PC-3 (cell line): ENCODE measurements at places on chromosomes 1 and 21. TPM values are rescaled to one million over a fixed set of nuclear protein-coding genes. Genes with fewer than 3 reads are reported as not detected.

The FAM167B gene
- 1.3 and 1.6 TPM in 2 replicates for total RNA-seq

The PRAMEF25 gene
- total RNA-seq, result not detected in 2 replicates

DNA sequence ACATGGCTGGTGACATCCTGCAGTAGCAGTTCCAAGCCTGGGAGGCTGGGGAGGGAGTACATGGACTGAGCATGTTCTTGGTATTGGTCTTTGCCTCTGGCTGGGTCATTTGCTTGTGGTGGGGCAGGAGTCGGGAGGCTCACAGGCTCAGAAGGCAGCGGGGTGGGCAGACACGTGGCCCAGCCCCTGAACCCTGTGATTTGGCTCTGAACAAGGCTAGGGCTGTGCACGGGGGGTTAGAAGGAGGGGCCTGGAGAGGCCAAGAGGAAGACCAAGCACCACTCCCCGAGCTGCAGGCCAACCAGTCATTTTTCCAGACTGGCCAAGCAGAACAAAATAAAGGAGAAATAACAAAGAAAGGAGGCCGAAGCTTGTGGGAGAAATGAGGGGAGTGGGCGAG lies 9.7 kb upstream of the PRELP start:
- H3K4me1 ChIP-seq, result no peaks in the 10 kb centered on the region
- no peak overlapping the region for H3K27ac ChIP-seq
- H3K36me3 ChIP-seq, result no peaks in the 10 kb centered on the region
- no peak for DNase-seq
- H3K27me3 ChIP-seq, result peaks cover 3% of the 10 kb centered on the region; the same call in 1 of the 2 replicates

GRCh38 chr1:185849014-185849413 lies 114.8 kb downstream of the HMCN1 start:
- no peak for DNase-seq
- H3K27ac ChIP-seq, result no peak overlapping the region
- H3K4me1 ChIP-seq, result peaks cover 20% of the 10 kb centered on the region
- H3K27me3 ChIP-seq, result no peaks in the 10 kb centered on the region

GRCh38 chr1:21614419-21615115 lies 54.6 kb downstream of the RAP1GAP start:
- peaks cover 10% of the 10 kb centered on the region; the same call in 1 of the 2 replicates for H3K4me1 ChIP-seq
- 0 out of 2 replicates have a peak overlapping the region, but pooled peaks have one; percentile 6 for H3K27ac ChIP-seq
- H3K4me3 ChIP-seq, result no peak overlapping the region
- H3K27me3 ChIP-seq, result no peaks in the 10 kb centered on the region
- no peaks in the 10 kb centered on the region for H3K36me3 ChIP-seq

DNA sequence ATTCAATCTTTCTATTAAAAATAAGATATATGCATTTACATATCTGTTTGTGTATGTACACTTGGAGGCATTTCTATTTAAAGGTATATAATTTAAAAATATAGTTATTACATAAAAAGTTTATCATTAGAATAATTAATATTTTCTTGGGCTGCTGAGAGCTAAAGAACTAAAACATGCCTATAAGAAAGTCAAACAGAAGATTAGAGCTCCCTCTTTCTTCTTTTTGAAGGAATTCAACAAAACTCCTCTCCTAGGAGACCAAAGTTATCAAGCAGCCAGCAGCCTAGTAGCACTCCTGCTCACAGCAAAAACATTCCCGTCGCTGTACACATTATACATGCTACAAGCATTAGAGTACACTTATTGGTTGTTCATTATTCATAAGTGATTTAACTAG lies 216.4 kb downstream of the VAV3 start:
- no peaks in the 10 kb centered on the region for H3K36me3 ChIP-seq
- no peak overlapping the region for H3K27ac ChIP-seq
- peak; percentile 56 for DNase-seq

DNA sequence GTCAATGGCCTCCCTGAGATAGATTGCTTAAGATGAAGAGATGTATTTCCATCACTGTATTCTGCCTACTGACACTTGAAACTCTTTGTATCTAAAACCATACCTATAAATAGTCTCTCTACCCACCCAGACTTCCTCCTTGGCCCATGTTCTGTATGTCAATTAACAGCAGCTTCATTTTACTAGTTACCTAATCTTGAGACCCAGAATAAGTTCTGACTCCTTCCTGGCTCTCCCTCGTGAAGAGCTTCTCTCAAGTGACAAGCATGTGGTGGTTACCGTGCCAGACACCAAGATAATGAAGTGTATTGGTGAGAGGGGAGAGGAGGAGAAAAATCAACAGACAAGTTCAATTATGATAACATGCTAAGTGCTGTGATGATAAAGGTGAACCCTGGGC lies 128.8 kb upstream of the RAVER2 start:
- no peak for DNase-seq
- no peaks in the 10 kb centered on the region for H3K27me3 ChIP-seq
- H3K36me3 ChIP-seq, result no peaks in the 10 kb centered on the region
- peaks cover 4% of the 10 kb centered on the region; the same call in 1 of the 2 replicates for H3K4me1 ChIP-seq
- no peak overlapping the region for H3K27ac ChIP-seq

GRCh38 chr1:20476265-20477038 lies 9.6 kb downstream of the CAMK2N1 start:
- no peaks in the 10 kb centered on the region for H3K27me3 ChIP-seq
- H3K4me1 ChIP-seq, result peaks cover 41% of the 10 kb centered on the region
- H3K4me3 ChIP-seq, result peak overlapping the region; percentile 55
- no peaks in the 10 kb centered on the region for H3K36me3 ChIP-seq
- no peak overlapping the region for H3K27ac ChIP-seq

GRCh38 chr1:33997127-33998036 lies 133.5 kb downstream of the HMGB4 start:
- H3K27ac ChIP-seq, result no peak overlapping the region
- H3K36me3 ChIP-seq, result no peaks in the 10 kb centered on the region
- no peaks in the 10 kb centered on the region for H3K4me1 ChIP-seq
- H3K4me3 ChIP-seq, result no peak overlapping the region

The PAQR6 gene
- total RNA-seq, result 6.6 and 7.2 TPM in 2 replicates

DNA sequence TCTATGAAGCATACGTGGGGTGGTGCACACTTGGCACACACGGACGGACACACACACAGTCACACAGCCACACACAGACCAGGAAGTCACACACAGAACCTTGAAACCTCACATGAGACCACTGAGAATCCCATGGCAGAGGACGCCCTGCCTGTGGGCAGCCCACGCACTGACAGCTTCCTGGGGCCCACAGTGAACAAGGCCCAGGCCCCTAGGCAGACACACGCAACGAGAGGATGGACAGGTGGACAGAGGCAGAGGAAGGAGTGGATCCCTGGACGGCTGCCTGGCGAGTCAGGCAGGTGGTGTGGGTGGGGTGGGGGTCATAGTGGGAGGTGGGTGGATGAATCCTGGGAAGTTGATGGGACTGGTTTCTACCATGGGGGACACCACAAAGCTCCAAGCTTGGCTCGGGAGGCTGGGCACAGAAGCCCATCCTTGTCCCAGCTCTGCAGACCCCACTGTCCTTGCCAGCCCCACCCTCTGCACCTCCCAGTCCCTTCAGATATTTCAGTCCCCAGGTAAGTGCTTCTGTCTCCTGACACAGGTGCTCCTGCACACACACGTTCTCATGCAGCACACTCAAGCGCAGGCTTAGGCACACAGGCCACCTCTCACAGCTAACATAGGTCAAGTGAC lies 49.1 kb downstream of the WNT9A start:
- H3K27me3 ChIP-seq, result no peaks in the 10 kb centered on the region
- no peak overlapping the region for H3K27ac ChIP-seq
- no peaks in the 10 kb centered on the region for H3K36me3 ChIP-seq
- H3K4me1 ChIP-seq, result no peaks in the 10 kb centered on the region

- H3K4me1 ChIP-seq, result peaks cover 28% of the 10 kb centered on the region
- peak; percentile 83 for DNase-seq
- no peaks in the 10 kb centered on the region for H3K36me3 ChIP-seq
- peak overlapping the region; percentile 65 for H3K27ac ChIP-seq
- H3K27me3 ChIP-seq, result peaks cover 13% of the 10 kb centered on the region
- peak overlapping the region; percentile 85 for H3K4me3 ChIP-seq
Observed at GRCh38 chr1:206685769-206686477, 1.2 kb downstream of the MAPKAPK2 start.

- H3K27me3 ChIP-seq, result no peaks in the 10 kb centered on the region
- H3K4me3 ChIP-seq, result no peak overlapping the region
- H3K27ac ChIP-seq, result no peak overlapping the region
- peaks cover 43% of the 10 kb centered on the region for H3K4me1 ChIP-seq
Observed at GRCh38 chr1:147853391-147853790, 49.2 kb upstream of the GJA8 start.

DNA sequence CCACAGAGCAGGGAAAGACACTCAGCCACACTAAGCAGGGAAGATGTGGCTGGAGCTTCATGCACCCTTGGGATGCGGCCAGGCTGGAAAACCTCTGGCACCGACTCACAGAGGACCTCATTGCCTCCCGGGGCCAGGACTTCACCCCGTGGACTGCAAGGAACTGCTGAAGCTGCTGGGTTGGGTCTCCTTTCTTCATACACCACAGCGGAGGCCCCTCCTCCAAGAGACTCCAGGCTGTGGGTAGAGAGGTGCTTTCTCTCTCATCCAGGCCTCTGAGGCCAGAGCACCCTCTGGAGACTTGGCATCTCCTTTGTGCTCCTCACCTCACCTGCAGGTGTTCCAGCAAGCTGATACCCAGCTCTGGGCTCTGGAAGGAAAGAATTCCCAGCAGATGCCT lies 76.0 kb upstream of the EDN2 start:
- no peaks in the 10 kb centered on the region for H3K36me3 ChIP-seq
- H3K27ac ChIP-seq, result no peak overlapping the region
- no peak for DNase-seq
- no peak overlapping the region for H3K4me3 ChIP-seq

DNA sequence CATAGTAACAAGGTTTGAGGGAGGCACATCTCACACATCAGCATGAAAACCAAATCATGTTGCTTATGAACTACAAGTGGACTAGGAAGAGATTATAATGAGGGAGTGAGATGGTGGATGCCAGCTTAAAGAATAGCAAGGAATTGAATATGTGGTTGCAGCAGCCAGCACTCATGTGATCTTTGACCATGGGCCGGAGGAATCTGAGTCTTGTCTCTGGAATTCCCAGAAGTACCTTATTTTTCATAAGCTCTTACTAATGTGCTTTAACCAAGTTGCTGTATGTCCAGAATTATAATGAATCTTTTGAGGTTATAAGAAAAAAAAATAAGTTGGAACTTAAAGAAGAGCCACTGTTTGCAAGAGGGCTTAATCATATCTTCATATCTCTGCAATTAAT lies 97.0 kb downstream of the DISP1 start:
- H3K4me3 ChIP-seq, result no peak overlapping the region
- peaks cover 49% of the 10 kb centered on the region for H3K4me1 ChIP-seq
- H3K27ac ChIP-seq, result no peak overlapping the region

- no peaks in the 10 kb centered on the region for H3K27me3 ChIP-seq
- H3K4me3 ChIP-seq, result peak overlapping the region; percentile 63
- H3K4me1 ChIP-seq, result peaks cover 29% of the 10 kb centered on the region
- no peak for DNase-seq
Observed at GRCh38 chr1:8318436-8318835, 522 bp downstream of the SLC45A1 start.

The TSTD1 gene
- total RNA-seq, result 10.2 and 16.5 TPM in 2 replicates

DNA sequence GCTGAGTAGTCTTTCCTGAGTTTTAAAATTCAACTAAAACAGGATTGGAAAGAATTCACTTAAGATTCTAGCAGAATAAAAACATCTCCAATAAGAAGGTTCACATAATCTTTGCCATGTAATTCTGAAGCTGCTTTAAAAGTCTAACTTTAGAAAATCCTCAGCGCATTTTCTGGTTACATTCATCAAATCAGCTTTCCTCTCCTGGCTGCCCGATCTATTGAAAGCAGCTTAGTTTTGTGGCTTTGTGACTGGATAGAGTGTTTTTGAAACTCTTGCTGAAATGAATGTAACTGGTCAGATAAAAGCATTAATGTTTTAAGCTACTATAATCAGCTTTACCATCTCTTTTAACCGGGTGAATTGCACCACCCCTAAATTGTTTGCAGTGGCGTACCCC lies 66.8 kb downstream of the DOP1B start:
- H3K4me1 ChIP-seq, result no peaks in the 10 kb centered on the region
- 0 out of 2 replicates have a peak, but pooled peaks cover 6% of the 10 kb centered on the region for H3K36me3 ChIP-seq
- H3K27ac ChIP-seq, result no peak overlapping the region
- H3K27me3 ChIP-seq, result no peaks in the 10 kb centered on the region

The TNFRSF14 gene
- 21.1 and 25.5 TPM in 2 replicates for total RNA-seq
